DMS79 treated with DMSO at 0.1 percent for 48 hours (cell line): ENCODE measurements at places on chromosomes 2 and 18.

DNA sequence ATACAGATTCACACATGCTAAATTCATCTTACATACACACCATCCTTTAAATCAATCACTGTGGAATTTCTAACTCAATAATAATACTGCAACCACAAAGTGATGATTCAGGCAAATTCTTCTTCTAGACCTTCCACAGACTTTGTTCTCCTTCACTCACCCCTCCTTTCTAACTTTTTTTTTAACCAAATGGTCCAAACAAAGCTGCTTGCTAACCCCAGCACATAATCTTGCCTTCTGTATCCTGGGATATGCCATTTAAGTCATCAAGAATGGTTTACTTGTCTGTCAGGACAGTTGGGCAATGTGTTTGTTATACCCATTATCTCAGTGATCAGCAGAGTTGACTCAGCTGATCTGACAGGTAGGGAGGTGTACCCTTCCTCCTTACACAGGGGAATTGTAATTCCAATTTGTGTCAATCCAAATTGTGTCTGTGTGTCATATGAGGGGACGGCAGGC lies 10.0 kb downstream of the SLC40A1 start:
- DNase-seq: no peak

- DNase-seq: no peak
These were observed 22.6 kb upstream of the TBC1D8 start for GRCh38 chr2:101173707-101174295.

GRCh38 chr2:172226244-172227061 lies 123.8 kb upstream of the DLX2 start:
- DNase-seq: no peak

GRCh38 chr2:84807063-84807485 lies 73.8 kb downstream of the TRABD2A start:
- DNase-seq: peak; percentile 47

DNA sequence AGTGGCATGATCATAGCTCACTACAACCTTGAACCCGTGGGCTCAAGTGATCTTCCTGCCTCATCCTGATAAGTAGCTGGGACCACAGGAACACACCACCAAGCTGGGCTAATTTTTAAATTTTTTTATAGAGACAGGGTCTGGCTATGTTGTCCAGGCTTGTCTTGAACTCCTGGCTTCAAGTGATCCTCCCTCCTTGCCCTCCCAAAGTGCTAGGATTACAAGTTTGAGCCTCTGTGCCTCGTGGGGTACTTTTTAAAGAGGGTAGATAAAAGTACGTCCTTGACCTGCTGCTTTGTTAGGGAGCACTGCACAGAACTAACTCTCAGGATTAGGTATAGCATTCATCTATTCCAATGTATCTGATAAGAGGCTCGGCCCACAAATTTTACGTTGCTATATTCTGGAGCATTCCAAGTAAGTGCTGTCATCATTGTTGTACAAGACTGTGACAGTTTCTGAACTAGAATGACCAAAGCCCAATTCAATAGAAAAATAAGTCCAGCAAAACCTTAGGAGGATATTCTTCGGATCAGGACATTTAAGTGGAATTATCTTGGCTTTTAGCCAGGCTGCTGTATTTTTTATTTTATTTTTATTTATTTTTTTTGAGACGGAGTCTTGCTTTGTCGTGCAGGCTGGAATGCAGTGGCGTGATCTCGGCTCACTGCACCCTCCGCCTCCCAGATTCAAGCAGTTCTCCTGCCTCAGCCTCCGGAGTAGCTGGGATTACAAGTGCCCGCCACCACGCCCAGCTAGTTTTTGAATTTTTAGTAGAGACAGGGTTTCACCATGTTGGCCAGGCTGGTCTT lies 4.1 kb downstream of the MTCL1 start:
- no peak for DNase-seq

- DNase-seq: no peak
These were observed 35.8 kb downstream of the CASP10 start for GRCh38 chr2:201218780-201219179.
